ENCODE measurements at places on chromosomes 5 and 9.

GRCh38 chr5:114237766-114238165 is 124.1 kb upstream of the KCNN2 start:
- DNase-seq, result no peak

GRCh38 chr9:115615000-115615401 is 497.0 kb upstream of the TNC start:
- no peak for DNase-seq

- DNase-seq, result no peak
These were observed 1208.2 kb upstream of the C9orf72 start for GRCh38 chr9:28781481-28781880.

DNA sequence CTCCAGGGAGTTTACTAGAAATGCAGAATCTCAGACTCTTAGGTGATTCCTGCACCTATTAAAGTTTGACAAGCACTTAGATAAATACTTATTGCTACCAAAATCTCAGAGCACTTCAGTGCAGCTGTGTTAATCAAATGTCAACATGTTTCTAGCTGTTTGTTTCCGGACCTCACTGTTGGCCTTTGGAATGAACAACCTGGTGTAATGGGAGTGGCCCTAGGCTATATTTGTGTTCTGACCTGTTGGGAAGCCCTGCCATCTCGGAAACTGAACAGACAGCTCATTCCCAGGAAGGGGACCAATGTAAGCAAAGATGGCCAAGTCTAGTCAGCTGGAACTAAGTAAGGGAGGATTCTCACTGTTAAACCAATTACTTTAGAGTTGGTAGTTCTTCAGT is 145.0 kb upstream of the SLC28A3 start:
- no peak for DNase-seq

- DNase-seq, result no peak
These were observed 88.7 kb downstream of the PALM2AKAP2 start for GRCh38 chr9:109868722-109869121.

DNA sequence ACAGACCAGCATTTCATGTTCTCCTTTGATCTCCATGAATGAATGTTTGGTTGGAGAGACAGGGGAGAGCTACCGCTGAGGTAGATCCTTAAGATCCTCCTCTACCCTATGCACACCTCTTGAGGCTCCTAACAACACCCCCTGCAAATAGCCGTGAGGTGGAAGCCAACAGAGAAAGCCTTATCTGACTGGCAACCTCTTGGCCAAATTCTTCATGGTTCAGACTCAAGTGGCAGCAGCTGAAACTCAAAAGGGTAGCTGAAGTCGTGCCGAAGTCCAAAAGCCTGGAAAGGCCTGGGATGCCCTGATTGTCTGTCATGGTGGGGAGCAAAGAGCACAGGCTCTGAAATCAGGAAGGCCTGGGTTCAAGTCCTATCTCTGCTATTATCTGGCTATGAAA is 184.9 kb downstream of the SEC61B start:
- DNase-seq, result no peak

- DNase-seq, result no peak
These were observed 112.7 kb upstream of the NREP start for GRCh38 chr5:111869681-111870080.

DNA sequence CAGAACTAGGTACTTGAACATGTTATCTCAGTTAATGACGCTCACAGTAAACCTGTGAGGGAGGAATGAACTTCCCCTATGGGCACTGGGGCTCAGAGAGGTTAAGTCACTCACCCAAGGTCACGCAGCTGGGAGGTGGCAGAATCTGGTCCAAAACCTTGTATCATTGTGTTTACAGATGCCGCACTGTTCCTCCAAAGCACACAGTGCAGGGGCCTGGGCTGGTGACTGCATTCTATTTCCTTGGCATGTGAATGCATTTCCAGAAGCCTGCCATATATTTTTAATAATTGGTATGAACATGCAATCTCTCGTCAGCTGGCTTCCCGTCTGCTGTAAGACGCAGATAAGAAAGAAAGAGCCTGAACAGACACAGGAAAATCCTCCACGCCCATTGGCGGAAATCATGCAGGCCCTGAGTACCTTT is 77.0 kb upstream of the TBC1D2 start:
- DNase-seq, result no peak

- DNase-seq, result no peak
These were observed 114.5 kb upstream of the SLC1A3 start for GRCh38 chr5:36491856-36492255.

- no peak for DNase-seq
These were observed 627.7 kb downstream of the CCDC171 start for GRCh38 chr9:16180546-16180945.
